Stimulated activated CD8-positive, alpha-beta memory T cell treated with anti-CD3 and anti-CD28 coated beads, Interleukin-2, amount 100 ng/mL, for 48 hours (primary cell): ENCODE measurements at places on chromosomes 4 and X.

DNA sequence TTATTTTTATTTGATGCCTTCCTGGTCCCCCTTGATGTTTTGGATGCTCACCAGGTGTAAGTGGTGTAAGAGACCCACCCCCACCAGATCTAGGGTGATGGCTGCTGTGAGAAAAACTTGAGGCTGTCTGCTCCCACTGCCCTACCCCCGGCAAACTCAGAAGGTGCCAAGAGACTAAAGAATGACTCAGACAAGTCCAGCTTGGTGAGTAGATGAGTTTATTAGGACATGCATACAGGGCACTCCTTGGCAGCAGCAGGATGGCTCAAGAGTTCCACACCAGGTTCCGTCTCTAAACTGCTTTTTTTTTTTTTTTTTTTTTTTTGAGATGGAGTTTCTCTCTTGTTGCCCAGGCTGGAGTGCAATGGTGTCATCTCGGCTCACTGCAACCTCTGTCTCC is 84.0 kb upstream of the HPF1 start:
- no peak for DNase-seq

DNA sequence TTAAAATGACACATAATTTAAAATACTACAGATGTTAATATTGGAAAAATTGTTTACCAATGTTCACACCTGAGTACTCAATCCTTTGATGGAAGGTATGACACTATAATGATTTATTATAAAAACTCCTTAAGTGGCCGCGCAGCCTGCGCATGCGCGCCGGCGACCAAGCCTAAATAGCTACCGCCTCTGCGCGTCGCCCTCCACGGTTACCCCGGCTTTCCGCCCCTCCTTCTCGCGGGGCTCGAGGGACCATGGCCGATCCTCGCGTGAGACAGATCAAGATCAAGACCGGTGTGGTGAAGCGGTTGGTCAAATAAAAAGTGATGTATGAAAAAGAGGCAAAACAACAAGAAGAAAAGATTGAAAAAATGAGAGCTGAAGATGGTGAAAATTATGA is 170.2 kb downstream of the DMD start:
- no peak for DNase-seq

- peak; percentile 13 for DNase-seq
These were observed 22.0 kb upstream of the SMIM31 start for GRCh38 chr4:164731827-164732474.

DNA sequence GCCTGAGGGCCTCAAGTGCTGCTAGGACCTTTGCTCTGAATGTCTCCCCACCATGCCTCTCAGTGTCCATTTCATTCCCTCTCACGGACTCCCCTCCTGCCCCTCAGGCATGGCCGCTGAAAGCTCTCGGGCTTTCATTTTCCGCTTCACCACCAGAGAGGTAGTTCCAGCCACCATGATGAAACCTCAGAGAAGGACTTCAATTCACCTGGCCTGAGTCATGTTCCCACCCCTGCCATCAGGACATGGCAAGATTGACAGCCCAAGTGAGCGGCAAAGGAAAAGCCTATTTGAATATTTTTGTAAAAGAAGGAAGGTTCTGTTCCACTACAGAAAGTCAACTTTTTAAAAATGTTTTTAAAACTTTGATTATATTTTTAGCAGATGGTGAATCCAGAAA is 249.3 kb upstream of the GALNT7 start:
- DNase-seq = no peak

GRCh38 chr4:153115322-153116290 is 88.6 kb upstream of the TRIM2 start:
- peak; percentile 31 for DNase-seq
